RWPE2 (cell line): ENCODE measurements at places on chromosomes 5 and 9.

- no peak for DNase-seq
- no peaks in the 10 kb centered on the region for H3K36me3 ChIP-seq
- H3K4me3 ChIP-seq: no peak overlapping the region
- peaks cover 11% of the 10 kb centered on the region for H3K27me3 ChIP-seq
- no peaks in the 10 kb centered on the region for H3K4me1 ChIP-seq
- no peak overlapping the region for H3K27ac ChIP-seq
These were observed 180.6 kb downstream of the GABRG2 start for GRCh38 chr5:162248107-162248713.

GRCh38 chr9:115986508-115986907 is 167.1 kb upstream of the PAPPA start:
- no peak for DNase-seq
- H3K27ac ChIP-seq: no peak overlapping the region
- H3K4me3 ChIP-seq: no peak overlapping the region
- H3K27me3 ChIP-seq: no peaks in the 10 kb centered on the region
- no peaks in the 10 kb centered on the region for H3K36me3 ChIP-seq
- no peaks in the 10 kb centered on the region for H3K4me1 ChIP-seq

- H3K27ac ChIP-seq: no peak overlapping the region
- peaks cover 3% of the 10 kb centered on the region for H3K4me1 ChIP-seq
- no peak overlapping the region for H3K4me3 ChIP-seq
- DNase-seq: no peak
These were observed 67.1 kb downstream of the EHMT1 start for GRCh38 chr9:137685741-137686420.

DNA sequence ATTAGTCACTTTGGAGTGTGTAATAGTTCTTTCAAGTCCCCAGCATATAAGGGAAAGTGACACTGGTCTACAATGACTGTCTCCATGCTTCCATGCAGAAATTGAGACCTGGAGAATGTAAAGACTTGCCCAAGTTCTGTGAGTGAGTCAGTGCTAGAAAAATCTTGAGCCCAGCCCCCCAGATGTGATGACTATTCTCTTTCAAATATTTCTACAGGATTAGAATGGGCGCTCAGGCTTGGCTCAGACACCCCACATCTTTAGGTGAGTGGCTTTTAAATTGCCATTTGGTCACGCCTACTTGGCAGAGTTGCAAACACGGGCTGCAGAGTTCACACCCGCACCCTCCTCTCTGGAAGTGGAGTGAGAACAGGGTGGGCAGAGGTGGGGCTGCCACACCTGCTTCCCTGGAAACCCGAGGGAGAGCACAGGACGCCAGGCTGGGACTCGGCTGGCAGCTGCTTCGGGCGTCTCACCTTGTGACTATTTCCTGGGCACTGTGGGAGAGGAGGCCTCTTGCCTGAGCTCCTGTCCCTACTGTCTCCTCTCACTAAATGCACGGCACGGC is 37.6 kb downstream of the ROPN1L start:
- H3K27me3 ChIP-seq: no peaks in the 10 kb centered on the region
- no peak overlapping the region for H3K4me3 ChIP-seq
- peaks cover 16% of the 10 kb centered on the region for H3K4me1 ChIP-seq
- no peaks in the 10 kb centered on the region for H3K36me3 ChIP-seq
- peak; percentile 94 for DNase-seq

GRCh38 chr9:89749500-89750116 is 144.8 kb downstream of the GADD45G start:
- no peak for DNase-seq
- H3K36me3 ChIP-seq: no peaks in the 10 kb centered on the region
- no peaks in the 10 kb centered on the region for H3K27me3 ChIP-seq
- no peak overlapping the region for H3K4me3 ChIP-seq

- H3K4me3 ChIP-seq: no peak overlapping the region
- H3K36me3 ChIP-seq: no peaks in the 10 kb centered on the region
- peaks cover 9% of the 10 kb centered on the region for H3K4me1 ChIP-seq
- H3K27me3 ChIP-seq: no peaks in the 10 kb centered on the region
- no peak for DNase-seq
These were observed 14.1 kb upstream of the AK3 start for GRCh38 chr9:4755026-4755609.

GRCh38 chr5:78754655-78755054 is 106.1 kb upstream of the LHFPL2 start:
- H3K4me3 ChIP-seq: no peak overlapping the region
- no peak overlapping the region for H3K27ac ChIP-seq
- H3K4me1 ChIP-seq: peaks cover 3% of the 10 kb centered on the region
- no peak for DNase-seq
- H3K36me3 ChIP-seq: no peaks in the 10 kb centered on the region

DNA sequence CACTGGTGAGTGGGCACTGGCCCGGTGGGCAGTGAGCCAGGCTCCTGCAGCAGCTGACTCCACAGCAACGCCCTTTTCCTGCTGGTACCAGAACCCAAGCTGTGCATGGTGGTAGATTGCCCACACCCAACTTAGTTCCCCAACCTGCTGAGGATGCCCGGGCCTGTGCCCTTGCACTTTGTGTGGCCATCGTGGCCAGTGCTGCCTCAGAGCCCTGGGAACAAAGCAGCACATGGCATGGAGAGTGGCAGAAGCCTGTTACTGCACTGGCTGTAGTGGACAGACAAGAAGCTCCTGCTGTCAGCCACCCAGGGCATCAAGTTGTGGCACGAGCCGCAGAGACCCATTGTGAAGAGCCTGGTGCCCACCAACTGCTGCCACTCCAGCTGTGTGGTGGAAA is 612.9 kb downstream of the DNAH5 start:
- no peak overlapping the region for H3K4me3 ChIP-seq
- no peaks in the 10 kb centered on the region for H3K36me3 ChIP-seq
- no peaks in the 10 kb centered on the region for H3K27me3 ChIP-seq
- DNase-seq: no peak
- H3K4me1 ChIP-seq: no peaks in the 10 kb centered on the region

- DNase-seq: no peak
- no peaks in the 10 kb centered on the region for H3K36me3 ChIP-seq
- no peaks in the 10 kb centered on the region for H3K27me3 ChIP-seq
- peaks cover 25% of the 10 kb centered on the region for H3K4me1 ChIP-seq
These were observed 108.1 kb downstream of the SEMA5A start for GRCh38 chr5:9437741-9438240.

- H3K4me3 ChIP-seq: no peak overlapping the region
- no peak for DNase-seq
- no peak overlapping the region for H3K27ac ChIP-seq
- no peaks in the 10 kb centered on the region for H3K36me3 ChIP-seq
These were observed 82.7 kb downstream of the SHC3 start for GRCh38 chr9:89095761-89096528.

DNA sequence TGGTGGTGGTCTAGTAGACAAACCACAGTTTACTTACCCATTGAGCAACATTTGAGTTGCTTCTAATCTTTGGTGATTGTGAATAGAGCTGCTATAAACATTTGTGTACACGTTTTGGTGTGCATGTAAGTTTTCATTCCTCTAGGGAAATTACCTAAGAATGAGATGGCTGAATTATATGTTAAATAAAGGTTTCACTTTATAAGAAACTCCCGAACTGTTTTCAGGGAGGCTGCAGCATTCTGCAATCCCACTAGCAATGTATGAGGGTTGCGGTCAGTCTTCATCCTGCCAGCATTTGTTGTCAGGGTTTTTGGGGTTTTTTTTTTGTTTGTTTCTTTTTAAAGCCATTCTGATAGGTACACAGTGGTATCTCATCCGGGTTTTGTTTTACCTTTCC is 45.7 kb upstream of the PPARGC1B start:
- no peaks in the 10 kb centered on the region for H3K36me3 ChIP-seq
- peaks cover 3% of the 10 kb centered on the region for H3K27me3 ChIP-seq
- no peaks in the 10 kb centered on the region for H3K4me1 ChIP-seq

- H3K27ac ChIP-seq: no peak overlapping the region
- H3K4me3 ChIP-seq: no peak overlapping the region
- H3K36me3 ChIP-seq: no peaks in the 10 kb centered on the region
- no peaks in the 10 kb centered on the region for H3K4me1 ChIP-seq
- no peak for DNase-seq
These were observed 110.1 kb upstream of the GRIN3A start for GRCh38 chr9:101848485-101848919.

DNA sequence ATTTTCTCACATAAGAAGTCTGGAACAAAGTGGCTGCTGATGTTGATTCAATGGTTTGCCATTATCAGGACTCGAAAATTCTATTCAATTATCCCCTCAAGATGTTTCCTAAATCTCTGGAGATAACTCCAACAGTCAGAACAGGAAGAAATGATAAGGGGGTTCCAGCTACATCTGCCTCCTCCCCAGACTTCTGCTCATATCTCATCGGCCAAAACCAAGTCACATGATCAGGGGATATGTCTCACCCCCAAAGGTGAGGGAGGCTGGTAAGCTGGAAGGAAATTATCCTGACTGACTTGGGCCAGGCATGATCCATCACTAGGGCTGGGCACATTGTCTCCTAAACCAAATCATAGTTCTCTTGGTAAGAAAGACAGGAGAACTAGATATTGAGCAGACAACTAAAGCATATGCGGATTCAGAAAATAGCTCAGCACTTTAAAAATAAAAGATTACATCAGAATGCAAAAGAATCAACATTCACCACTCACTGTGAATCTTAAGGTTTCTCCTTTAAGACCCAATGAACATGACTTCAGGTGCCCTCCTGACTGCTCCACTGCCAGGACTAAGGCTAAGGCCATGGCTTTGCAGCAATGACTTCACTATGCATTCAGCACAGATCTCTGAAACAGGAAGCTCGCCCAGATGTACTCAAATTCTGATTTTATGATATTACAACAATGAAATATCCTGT is 306.3 kb downstream of the ENC1 start:
- DNase-seq: no peak
- H3K27me3 ChIP-seq: no peaks in the 10 kb centered on the region
- H3K4me3 ChIP-seq: no peak overlapping the region
- no peaks in the 10 kb centered on the region for H3K36me3 ChIP-seq
- no peaks in the 10 kb centered on the region for H3K4me1 ChIP-seq

DNA sequence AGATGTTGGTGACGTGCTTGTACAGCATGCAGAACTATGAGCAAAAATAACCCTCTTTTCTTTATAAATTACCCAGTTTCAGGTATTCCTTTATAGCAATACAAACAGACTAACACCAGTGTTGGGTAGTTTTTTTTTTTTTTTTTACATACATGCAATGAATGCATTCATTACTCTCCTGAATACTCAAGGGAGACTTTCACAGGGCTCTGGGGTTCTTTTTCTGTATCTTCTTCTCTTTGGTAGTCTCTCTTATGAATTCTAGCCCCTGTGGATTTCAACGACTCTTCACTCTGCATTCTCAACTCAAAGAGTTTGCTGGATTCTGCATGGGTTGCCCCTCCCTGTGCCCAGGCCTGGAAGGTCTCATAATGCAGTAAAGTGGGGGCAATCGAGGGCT is 27.8 kb downstream of the PTTG1 start:
- no peaks in the 10 kb centered on the region for H3K36me3 ChIP-seq
- no peak overlapping the region for H3K4me3 ChIP-seq
- H3K27me3 ChIP-seq: peaks cover 4% of the 10 kb centered on the region
- no peak for DNase-seq
- H3K27ac ChIP-seq: no peak overlapping the region

DNA sequence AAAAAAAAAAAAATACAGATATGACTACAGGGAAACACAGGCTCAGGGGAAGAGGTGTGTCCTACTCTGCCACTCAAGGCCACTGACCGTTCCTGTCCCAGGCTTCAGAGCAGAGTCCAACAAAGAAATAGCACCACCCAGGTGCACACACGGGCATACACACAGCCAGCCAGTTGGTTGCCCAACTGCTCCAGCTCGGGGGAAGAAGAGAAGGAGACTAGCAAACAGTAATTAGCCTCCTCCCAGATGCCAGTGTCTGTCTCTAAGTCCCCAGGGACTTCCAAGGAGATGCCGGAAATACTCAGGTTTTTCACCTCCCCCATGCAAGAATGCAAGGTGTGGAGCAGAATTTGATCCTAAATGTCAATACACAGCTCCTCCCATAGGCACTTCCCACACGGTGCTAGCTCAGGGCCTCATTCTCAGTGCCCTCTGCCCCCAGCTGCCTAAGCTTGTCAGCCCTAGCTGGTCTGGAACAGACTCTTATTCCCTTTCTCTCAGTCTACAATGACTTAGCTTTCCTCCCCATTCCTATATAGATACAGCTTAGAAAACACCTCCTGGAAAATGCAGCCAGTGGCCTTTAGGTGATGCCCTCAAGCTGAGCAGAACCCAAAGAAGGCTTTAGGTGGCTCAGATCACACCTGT is 1.7 kb downstream of the MYORG start:
- H3K4me3 ChIP-seq: no peak overlapping the region
- peaks cover 9% of the 10 kb centered on the region for H3K36me3 ChIP-seq
- H3K4me1 ChIP-seq: peaks cover 9% of the 10 kb centered on the region
- DNase-seq: no peak
- no peaks in the 10 kb centered on the region for H3K27me3 ChIP-seq
- peak overlapping the region; percentile 43 for H3K27ac ChIP-seq

- H3K36me3 ChIP-seq: peaks cover 25% of the 10 kb centered on the region
- peak overlapping the region; percentile 58 for H3K4me3 ChIP-seq
- H3K4me1 ChIP-seq: peaks cover 12% of the 10 kb centered on the region
- DNase-seq: no peak
These were observed 519 bp upstream of the RAD50 start for GRCh38 chr5:132556153-132556762.

DNA sequence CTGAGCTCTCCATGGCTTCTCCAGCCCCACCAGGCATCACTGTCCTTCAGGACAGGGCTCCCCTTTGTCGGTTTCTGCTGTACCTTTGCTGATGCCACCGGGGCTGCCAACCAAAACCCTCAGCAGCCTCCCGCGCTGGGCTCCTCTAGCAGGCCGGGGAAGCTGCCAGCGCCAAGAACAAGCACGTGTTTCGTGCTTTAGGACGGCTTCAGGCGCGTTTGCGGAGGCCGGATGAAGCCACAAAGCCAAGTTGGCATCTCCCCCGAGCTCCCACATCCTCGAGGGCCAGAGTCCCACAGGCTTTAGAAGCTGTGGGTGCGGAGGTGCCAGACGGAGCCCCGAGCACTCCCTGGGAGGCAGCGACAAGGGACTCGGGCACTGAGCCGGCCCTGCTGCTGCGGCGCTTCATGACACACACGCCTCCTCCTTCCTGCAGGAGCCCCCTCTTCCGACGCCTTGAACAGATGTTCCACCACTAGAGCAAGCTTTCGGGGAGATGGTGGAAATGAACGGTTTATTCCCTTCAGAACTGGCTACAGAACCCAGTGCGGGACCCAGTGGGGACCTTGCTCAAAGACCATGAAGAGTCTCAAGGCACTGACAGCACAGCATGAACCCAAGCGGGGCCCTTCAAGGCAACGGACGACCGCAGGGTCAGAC is 36.7 kb downstream of the SARDH start:
- DNase-seq: no peak
- H3K36me3 ChIP-seq: no peaks in the 10 kb centered on the region
- peaks cover 56% of the 10 kb centered on the region for H3K27me3 ChIP-seq
- H3K4me1 ChIP-seq: no peaks in the 10 kb centered on the region

DNA sequence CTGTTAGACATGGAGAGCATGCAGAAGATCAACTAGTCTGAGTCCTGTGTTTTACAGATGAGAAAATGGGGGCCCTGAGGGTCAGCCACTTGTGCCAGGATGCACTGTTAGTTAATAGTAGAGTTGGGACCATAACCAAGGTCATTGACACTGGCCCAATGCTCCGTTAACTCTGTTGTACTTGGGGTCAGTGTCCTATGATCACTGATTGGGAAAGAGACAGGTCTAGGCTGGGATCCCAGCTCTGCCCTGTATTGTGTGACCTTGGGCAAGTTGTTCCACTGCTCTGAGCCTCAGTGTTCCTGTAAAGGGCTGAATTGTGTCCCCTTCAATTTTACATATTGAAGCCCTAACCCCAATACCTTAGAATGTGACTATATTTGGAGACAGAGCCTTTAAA is 70.0 kb downstream of the GDNF start:
- no peaks in the 10 kb centered on the region for H3K27me3 ChIP-seq
- H3K27ac ChIP-seq: no peak overlapping the region
- DNase-seq: no peak
- H3K36me3 ChIP-seq: no peaks in the 10 kb centered on the region
- H3K4me1 ChIP-seq: peaks cover 15% of the 10 kb centered on the region
- H3K4me3 ChIP-seq: no peak overlapping the region
